ENCODE measurements at places on chromosomes 12 and 14.

DNA sequence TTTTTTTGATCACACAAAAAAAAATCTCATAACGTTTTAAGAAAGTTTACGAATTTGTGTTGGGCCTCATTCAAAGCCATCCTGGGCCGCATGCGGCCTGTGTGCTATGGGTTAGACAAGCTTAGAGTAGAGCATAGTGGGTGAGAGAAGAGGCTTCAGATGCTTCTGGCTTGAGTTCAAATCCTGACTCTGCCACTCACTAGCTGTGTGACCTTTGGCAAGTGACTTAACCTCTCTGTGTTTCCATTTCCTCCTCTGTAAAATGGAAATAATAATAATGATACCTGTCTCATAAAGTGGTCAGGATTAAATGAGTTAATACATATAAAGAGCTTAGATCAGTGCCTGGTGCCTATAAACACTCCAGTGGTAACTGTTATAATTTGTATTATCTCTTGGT lies 6.2 kb downstream of the P2RX4 start:
- DNase-seq = no peak

DNA sequence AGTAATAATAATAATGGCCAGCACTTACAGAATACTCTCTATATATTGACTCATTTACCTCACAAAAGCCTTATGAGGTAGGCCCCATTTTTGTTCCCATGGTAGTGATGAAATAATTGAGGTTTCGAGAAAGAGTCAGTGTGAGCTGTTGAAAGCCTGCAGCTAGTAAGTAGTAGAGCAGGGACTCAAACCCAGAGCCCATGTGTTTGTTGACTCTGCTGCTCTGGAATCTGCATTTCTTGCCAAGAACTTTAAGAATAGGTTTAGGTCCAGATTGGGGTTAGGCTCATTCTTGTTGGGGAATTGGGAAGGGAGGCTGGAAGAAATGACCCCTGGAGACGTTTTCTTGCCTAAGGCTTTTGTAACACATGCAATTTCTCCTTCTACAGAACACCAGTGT lies 27.9 kb downstream of the DYRK4 start:
- no peak for DNase-seq

GRCh38 chr12:105585107-105585506 lies 254.6 kb downstream of the C12orf75 start:
- no peak for DNase-seq

DNA sequence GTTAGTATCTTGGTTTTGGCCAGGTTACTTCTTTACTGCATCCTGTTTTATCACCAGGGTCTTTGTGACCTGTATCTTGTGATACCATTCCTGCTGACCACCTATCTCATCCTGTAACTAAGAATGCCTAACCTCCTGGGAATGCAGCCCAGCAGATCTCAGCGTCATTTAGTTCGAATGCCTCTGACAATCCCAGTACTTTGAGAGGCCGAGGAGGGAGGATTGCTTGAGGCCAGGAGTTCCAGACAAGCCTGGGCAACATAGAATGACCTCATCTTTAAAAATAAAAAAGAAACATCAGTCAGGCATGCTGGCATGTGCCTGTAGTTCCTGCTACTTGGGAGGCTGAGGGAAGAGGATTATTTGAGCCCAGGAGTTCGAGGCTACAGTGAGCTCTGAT lies 206.5 kb downstream of the SUDS3 start:
- no peak for DNase-seq

Measured in LNCaP clone FGC (cell line).